Stomach (tissue), 19 donors: ENCODE measurements at places on chromosomes 13 and 19.

- DNase-seq, result no peak
Observed at GRCh38 chr19:52871466-52871865, 14.0 kb upstream of the ZNF468 start.

DNA sequence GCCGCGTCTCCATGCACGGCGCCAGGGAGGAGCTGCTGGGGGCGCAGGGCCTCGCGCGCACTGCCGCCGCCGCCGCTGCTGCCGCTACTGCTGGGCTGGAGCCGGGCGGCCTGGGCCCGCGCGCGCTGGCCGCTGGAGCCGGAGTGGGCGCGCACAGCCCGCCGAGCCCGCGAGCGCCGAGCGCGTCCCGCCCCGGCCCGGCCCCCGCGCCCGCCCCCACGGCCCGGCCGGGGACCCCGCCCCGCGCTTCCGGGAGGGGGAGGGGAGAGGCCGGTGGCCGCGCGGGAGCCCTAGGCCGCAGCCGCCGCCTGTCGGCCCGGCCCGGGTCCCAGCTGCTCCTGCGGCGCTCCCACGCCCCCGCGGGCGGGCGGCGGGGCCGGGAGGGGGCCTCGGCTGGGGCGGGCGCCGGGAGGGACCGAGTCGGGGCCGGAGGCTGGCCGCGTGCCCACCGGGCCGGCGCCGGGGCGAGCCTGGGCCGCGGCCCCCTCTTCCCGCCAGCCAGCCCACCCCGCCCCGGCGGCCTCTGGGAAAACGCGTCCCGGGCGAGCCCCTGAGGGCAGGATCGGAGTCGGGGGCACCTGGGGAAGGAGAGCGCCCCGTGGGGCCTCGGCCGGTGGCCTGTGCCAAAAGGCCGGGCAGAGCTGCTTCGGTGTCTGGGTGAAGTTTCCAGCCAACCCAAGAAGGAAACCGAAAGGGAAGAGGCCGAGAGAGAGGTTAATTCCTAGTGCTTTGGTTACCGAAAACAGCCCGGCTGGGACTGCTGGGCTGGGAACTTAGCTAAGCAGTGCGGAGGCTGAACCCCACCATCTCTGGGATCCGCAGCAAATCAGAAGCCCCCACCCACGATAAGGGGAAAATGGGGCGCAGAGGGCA lies at the start of gene STK24:
Gene STK24, minus strand, starts transcription at position 145 of the 873 bp plus-strand sequence. CDS start 321 bp downstream, outside the sequence.
- DNase-seq, result peak; percentile 92

DNA sequence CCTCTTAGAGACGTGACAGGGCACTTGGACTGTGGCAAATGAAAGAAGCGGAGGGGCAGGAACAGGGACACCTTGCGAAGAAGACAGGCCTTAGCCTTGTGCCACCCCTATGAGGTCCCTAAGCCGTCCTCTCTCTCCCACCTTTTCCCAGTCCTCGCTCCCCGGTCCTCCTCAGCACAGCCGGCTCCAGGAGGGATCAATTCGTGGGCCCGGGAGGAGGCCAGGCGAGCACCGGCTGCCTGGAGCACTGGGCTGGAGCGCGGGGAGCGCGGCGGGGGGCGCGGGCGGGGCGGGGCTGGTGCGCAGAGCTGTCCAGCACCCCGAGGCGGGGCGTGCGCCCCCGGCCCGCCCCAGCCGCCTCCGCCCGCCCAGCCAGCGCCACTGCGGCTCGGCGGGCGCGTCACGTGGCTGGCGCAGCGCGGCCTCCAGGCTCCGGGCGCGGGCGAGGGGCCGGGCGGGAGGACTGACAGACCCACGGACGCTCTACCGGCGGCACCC lies at the start of gene LRP3:
Gene LRP3, plus strand, starts transcription at position 466 of the 498 bp plus-strand sequence. CDS start 456 bp downstream, outside the sequence.
- peak; percentile 52 for DNase-seq

- peak; percentile 34 for DNase-seq
Observed at GRCh38 chr19:588741-589692, 664 bp upstream of the HCN2 start.

DNA sequence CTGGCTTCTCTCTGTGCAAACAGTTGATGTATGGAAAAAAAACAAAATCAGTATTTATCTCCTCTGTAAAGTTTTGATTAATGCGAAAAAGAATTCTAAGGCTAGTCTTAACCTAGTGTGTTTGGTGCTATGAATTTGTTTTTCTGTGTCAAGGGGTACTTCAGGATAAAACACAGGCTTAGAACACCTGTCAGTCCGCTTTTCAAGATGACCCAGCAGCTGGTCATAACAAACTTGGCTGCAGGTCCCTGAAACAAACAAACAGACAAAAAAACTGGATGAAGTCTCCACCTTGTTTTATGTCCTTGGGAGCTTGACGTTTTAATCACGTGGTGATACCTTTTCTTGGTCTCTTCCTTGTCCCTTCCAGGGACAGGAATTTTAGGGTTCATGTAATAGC lies 689.3 kb downstream of the UQCRFS1 start:
- no peak for DNase-seq

- peak; percentile 47 for DNase-seq
Observed at GRCh38 chr13:97460004-97460775, 26.2 kb downstream of the RAP2A start.

GRCh38 chr13:27601803-27602202 lies 18.5 kb downstream of the LNX2 start:
- no peak for DNase-seq

- no peak for DNase-seq
Observed at GRCh38 chr19:55693336-55693974, 18.4 kb downstream of the EPN1 start.

GRCh38 chr13:113545455-113545930 lies 39.1 kb upstream of the TFDP1 start:
- DNase-seq, result peak; percentile 47

DNA sequence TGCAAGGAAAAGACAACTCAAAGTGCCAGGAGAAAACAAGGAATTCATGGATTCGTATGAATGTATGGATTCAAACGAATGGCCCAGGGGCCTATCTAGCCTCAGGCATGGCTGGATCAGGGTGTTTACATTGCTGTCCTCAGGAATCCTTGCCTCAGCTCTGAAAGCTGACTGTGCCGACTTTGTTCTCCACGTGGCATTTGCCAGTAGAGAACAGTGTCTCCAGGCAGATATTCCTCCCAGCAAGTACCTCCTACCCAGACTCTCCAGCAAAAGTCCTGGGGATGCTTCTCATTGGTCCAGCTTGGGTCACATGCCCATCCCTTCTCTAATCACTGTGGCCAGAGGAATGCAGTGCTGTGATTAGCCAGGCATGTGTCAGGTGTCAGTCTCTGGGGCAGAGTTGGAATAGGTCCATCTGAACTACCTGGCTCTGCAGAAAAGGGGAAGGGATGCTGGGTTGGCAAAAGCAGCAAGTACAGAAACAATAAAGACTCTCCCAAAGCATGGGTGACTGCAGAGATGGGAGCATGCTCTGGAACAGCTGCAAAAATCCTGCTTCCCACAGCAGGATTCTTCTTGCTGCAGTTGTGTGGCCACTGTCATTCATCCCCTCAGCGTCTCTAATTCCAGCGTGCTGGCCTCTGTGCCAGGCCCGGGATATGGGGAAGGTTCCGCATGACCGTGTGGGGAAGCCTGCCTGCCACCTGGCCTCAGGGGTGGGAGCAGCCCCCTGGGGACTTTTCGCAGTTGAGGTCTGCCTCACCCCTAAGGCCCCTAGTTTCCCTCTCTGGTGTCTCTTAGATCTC lies 30.0 kb downstream of the CCNE1 start:
- DNase-seq, result no peak

- DNase-seq, result no peak
Observed at GRCh38 chr19:5667751-5668271, 12.5 kb downstream of the MICOS13 start.

- DNase-seq, result peak; percentile 92
Observed at GRCh38 chr19:8208922-8209461, at the start of gene CERS4. CERS4 (plus strand) TSS chr19:8209370; CDS start chr19:8251077, 41,707 bp downstream.

GRCh38 chr19:41565379-41565720 lies 10.6 kb upstream of the CEACAM21 start:
- DNase-seq, result no peak

- DNase-seq, result no peak
Observed at GRCh38 chr13:65530688-65531087, 1699.4 kb downstream of the PCDH9 start.

- no peak for DNase-seq
Observed at GRCh38 chr13:76454991-76455390, 431.2 kb downstream of the KCTD12 start.

- no peak for DNase-seq
Observed at GRCh38 chr13:75873494-75873893, 237.4 kb downstream of the LMO7 start.

DNA sequence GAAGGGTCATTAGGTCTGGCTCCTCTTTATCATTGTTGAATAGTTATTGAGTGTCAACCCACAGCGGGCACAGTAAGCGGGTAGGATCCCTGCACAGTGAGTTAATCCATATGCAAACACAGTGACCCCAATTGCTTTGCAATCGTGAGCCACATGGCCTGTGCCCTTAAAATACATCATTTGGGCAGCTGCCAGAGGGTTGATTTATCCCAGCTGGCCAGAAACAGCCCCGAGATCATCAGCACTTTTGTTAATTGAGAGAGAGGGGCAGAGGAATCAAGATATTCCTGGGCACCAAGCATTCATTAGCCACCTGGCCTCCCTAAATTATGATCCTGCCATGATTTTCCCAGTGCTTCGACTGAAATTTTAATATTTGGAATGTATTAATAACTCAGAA lies 9.8 kb upstream of the CNMD start:
- DNase-seq, result no peak

- DNase-seq, result no peak
Observed at GRCh38 chr13:101645871-101646270, 193.4 kb downstream of the ITGBL1 start.

GRCh38 chr13:44465318-44465717 lies 91.7 kb downstream of the SERP2 start:
- no peak for DNase-seq

DNA sequence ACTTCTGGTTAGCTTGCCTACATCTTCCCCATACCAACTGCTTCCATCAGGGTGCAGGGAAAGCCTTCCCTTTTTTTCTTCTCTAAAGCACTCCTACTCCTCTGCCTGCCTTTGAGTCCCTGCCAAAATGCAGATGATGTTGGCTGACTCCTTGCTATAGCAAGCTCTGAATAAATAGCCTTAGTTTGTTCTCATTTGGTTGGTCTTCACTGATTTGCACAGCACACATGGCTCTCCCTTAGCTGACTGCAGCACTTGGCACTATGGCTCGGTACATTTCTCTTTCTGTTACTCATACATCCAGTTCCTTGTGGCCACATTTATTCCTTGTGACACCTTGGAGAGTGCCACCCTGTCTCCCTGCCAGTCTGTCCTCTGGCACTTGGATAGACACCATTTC lies 249.8 kb downstream of the DCLK1 start:
- peak; percentile 48 for DNase-seq

GRCh38 chr13:113527272-113527958 lies 36.9 kb upstream of the DCUN1D2 start:
- no peak for DNase-seq

DNA sequence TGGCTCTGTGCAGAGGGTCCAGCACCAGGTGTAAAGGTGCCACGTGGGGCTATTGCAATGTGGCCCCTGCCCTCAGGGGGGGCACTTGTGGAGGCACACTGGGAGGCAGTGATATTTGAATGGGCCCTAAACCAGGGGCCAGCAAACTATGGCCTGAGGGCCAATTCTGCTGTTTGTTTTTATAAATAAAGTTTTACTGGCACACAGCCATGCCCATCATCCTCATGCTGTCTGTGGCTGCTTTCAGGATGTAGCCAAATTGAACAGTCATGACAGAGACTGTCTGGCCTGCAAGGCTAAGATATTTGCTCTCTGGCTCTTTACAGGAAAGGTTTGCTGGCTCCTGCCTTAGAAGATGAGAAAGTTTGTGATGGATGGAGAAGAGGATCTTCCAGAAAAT lies 33.9 kb upstream of the RANBP3 start:
- DNase-seq, result no peak

DNA sequence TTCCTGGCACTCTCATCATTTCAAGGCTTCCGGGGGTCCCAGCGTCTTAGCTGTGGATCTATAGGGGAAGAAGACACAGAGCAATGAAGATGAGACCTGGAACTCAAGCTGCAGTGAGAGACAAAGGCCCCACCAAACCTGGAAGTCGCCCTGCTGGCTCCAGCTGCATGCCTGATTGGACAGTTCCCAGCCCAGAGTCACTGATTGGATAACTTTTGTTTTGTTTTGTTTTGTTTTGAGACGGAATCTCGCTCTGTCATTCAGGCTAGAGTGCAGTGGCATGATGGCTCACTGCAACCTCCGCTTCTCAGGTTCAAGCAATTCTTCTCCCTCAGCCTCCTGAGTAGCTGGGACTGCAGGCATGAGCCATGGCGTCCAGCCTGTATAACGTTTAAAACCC lies 6.4 kb upstream of the ZNF431 start:
- DNase-seq, result no peak

GRCh38 chr13:114229506-114229905 lies 5.2 kb upstream of the CDC16 start:
- DNase-seq, result no peak

DNA sequence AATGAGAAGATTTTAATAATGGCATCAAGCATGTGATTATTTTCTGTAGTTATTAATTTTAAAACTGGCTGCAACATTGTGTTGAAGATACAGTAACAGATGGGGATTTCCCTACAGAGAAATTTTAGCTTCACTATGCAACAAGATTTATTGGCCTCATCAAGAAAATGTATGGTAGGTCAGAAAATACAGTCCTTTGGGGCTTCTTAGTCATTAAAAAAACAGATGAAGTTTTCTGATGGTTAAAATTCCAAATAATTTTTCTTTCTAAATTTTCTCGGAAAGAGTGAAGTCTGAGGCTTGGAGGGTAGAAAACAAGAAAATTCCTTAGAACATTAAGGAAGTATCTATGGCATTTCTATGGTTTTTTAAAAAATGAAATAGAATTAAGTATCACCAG lies 1790.8 kb upstream of the PCDH20 start:
- DNase-seq, result no peak

DNA sequence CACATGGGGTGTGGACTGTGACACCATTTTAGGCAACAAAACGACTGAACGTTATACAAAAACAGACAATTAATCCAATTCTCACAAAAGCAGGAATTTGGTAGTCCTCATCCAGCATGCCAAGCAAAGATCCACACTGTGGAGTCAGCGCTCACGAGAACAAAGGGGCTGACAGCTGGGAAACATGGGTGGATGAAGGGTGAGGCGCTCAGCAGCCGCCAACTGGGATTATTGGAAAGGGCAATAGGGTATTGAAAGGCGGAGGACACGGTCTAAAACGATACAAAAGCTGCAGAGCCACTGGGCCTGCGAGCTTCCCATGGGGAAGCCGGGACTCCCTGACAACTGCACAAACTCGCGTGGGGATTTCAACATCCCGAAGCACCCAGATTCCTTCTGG lies 4.7 kb upstream of the ZNF813 start:
- DNase-seq, result no peak

- DNase-seq, result no peak
Observed at GRCh38 chr19:3642987-3643673, 16.5 kb upstream of the CACTIN start.

DNA sequence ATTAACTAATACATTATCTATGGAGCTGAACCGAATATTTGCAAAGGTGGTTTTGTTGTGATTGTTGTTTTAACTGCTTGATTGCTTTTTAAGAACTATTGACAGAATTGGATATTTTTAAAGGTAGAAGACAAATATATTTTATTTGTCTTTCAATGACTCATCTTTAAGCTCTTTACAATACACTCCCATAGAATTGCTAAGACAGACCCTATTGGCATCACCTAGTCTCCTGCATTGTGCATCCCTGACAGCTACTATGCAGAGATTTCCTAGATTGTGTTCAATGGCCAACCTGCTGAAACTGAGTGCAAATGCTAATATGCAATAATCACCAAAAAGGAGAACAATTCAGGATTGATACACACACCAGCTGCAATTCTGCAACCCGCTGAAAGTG lies 19.7 kb upstream of the SCEL start:
- DNase-seq, result no peak

GRCh38 chr19:3823350-3823713 lies 37.2 kb upstream of the MATK start:
- no peak for DNase-seq
